ENCODE measurements at places on chromosomes 6 and 20.

- DNase-seq = no peak
Observed at GRCh38 chr20:51496964-51497363, 45.6 kb downstream of the NFATC2 start.

DNA sequence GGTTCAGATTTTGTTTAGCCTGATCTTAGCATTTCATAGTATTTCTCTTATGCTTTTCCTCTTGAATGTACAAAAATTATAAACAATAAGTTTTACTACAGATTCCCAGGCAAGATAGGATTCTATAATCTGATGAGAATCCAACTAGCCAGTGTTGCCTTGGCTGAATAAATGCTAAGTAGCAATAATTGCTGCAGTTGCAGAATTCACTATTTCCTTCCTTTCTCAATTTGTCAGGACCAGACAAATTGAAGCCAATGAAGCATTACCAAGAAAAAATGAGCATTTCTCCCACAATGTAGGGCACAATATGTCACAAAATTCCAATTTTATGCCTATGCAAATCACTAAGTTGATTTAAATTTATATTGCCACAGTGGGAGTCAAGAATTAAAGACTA, 260.2 kb downstream of the KIF16B start:
- DNase-seq = no peak

GRCh38 chr20:10125757-10126156, 91.0 kb downstream of the ANKEF1 start:
- DNase-seq = no peak

DNA sequence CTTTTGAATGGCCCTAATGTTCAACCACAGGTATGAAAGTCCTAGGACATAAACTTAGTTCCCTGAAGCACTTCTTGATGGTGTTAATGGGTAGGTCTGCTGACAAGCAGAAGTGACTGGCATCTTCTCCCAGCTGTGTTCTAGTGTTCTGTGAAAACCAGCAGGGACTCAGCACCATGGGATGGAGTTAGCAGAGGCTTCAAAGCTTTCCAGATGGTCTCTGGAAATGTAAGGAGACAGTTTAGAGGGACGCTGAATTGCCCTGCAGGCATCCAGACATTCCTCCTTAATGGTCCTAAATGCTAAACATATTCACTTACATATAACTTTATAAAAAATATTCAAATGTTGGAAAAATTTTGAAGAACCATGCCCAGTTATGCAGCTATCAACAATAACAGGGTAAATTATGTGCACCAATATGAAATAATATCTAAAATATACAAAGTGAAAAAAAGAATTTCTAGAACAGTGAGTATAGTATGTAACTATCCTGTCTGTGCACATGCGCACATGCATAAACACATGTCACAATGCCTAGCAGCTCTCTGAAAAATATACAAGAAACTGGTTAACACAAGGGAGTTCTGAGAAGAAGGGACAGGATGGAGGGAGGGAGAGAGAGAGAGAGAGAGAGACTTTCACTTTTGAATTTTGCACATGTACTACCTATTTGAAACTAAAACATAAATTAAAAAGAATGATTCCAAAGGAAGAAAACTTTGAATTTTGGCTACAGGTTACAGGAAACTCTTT, 87.2 kb downstream of the PRDM1 start:
- no peak for DNase-seq

DNA sequence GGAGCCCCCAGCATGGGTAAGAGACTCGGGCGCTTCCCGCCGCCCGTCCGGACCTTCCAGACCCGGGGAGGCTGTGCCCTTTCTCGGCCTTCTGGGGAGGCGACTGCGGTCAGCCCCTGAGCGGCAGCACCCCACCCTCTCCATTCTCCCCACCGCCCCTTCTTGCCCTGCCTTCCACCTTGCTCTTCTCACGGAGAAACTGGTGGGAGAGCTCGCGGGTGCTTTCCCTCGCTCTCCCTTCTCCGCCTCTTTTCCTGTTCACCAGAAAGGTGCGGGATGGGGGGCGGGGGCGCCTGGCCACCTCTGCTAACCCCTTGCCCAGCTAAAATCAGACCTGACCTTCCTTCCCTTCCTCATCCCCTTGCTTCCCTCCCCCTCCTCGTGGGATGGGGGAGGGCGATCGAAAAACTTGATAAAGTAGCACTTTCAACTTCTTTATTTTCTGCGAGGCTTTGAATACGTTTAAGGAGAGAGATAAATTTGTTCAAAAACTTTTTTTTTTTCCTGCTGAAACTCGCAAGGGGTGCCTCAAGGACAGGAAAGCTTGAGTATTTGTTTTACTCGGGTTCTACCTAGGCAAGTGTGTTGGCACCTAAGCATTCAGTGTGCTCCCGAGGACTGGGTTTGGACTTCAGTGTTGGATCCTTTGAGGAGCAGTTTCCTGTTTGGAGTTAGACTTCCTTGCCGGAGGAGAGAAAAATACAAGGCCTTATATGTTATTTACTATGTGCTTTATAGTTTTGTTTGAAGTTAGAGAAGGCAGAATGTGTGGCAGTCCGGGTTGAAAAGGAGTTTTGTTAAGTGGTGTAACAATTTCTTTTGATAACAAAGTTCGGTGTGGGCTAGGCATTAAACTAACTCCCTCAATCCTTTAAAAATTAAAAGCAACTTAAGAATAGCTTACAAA, 897 bp downstream of the CD2AP start:
- DNase-seq = peak; percentile 47
